ENCODE measurements at places on chromosomes 4 and X.
A peak's percentile ranks its signal among the peaks of the same experiment; 100 is the strongest.

- DNase-seq, result no peak
These were observed 12.3 kb downstream of the TLR3 start for GRCh38 chr4:186081202-186081807.

DNA sequence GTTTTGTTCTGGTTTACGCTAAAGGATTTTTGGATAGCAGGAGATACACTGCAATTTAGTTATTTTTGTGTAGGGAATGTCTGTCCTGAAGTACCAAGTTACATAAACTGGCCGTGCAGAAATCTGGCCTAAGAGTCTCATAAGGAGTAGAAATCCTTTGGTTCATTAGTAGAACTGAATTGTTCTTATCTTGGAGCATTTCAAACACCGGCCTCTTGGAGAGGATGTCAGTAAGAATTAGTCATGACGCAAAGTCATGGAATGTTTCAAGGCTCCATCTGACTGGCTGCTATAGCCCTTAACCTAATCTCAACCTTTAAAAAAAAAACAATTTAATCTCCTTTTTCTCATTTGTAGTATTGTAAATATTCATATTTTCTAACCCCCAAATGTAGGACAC lies 15.2 kb downstream of the PDLIM3 start:
- DNase-seq, result no peak

GRCh38 chrX:78946178-78946931 lies 1.2 kb downstream of the P2RY10 start:
- no peak for DNase-seq

GRCh38 chr4:78022517-78022916 lies 34.6 kb upstream of the FRAS1 start:
- DNase-seq, result no peak

DNA sequence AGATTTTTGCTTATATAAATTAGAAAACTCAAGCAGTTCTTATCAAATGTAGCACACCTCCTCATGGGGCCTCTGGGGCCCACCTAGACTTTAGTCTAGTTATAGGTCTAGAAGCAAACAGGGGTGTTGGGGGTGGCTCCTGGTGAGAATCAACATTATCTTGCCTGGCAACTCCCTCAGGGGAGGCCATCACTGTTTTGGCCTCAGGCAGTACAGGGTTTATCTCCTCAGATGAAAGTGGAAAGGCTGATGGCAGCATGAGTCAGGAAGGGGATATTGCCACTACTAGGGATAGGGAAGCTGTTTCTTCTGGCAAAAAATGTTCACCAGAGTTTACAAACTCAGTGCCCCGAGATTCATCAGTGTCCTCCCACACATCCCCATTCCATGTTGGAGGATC lies 232.4 kb upstream of the BMP3 start:
- DNase-seq, result no peak

DNA sequence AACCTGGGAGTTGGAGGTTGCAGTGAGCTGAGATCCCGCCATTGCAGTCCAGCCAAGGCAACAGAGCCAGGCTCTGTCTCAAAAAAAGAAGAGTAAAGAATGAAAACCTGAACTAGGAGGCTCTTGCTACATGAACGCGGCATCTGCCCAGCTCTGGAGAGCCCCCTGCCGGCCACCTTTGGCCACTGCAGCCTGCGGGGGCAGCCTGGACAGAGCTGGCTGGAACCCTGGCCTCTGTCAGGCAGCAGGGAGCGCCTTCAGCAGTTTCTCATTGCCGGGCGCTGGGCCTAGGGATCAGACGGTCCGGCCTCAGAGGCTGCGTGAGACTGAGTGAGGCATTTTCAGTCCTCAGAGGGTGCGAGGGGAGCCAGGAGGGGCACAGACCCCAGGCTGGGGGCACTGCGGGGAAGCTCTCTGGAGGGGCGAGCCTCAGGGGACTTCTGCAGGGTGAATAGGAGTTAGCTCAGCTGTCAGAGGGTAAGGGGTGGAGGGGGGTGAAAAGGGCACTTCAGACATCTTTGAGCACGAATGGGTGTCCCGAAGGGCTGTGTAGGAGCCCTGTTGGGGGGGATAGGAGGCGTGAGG lies 17.5 kb downstream of the DOK7 start:
- DNase-seq, result peak; percentile 58

- no peak for DNase-seq
These were observed 542.0 kb upstream of the TENM3 start for GRCh38 chr4:181701214-181701613.

- DNase-seq, result no peak
These were observed 593.4 kb downstream of the GABRG1 start for GRCh38 chr4:45530498-45530897.

GRCh38 chr4:143616771-143617170 lies 83.7 kb downstream of the FREM3 start:
- no peak for DNase-seq

- DNase-seq, result no peak
These were observed 115.2 kb downstream of the GLRA3 start for GRCh38 chr4:174713821-174714220.

DNA sequence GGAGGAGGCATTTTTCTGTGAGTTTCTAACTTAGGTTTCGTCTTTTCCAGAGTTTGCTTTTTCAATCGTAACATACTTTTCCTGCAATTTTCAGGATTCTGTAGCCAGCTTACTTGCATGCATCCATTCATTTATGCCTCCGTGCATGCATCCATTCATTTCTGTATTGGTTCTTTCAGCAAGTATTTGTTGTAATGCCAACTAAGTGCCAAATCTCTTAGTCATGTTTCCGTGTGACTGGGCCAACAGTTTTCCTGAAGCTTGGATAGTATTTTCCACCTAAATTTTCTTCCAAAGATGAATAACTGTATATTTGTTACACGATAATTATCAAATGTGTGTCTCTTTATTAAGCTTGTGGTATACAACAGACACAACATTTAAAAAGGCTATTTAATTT lies 41.5 kb downstream of the CBLL2 start:
- no peak for DNase-seq

DNA sequence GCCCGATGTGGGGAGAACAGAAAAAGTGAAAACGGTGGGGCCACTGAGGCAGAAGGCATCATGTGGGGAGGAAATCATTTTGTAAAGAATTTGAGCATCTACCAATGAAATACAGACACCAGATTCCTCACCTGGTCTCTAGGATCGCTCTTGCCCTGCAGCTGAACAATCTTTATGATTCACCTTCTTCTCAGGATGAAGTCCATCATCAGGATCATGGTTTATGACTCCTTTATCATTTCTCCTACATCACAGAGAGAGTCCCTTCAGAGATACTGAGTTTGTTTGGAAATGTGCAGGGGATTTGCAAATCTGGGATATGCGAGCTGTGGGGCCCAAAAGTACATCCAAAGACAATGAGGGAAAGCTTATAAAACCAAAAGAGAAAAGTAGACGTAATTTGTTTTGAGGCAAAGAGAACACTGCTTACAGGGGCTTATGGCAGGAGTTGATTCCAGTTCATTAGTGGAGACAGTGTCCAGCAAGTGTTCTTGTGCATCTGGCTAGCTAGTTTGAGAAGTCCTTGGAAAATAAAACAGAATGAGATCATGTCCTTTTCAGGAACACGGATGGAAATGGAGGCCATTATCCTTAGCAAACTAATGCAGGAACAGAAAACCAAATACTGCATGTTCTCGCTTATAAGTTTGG lies 15.3 kb upstream of the ANXA5 start:
- no peak for DNase-seq

DNA sequence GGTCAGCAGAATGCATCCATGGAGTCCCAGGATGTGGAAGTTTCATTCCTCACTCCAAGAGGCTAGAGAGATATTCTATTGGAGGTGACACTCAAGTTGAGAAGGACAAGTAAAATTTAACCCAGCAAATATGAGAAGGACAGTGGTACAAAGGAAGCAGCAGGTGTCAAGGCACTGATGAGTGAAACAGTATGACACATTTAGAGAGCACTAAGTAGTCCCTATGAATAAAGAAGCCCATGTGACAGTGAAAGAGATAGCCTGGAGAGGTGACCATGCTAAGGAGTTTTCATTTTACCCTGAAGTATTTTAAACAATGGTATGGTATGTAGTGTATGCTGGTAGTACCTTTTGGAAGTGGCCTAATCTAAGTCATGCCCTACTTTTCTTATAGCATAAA lies 9.2 kb downstream of the BMX start:
- no peak for DNase-seq

GRCh38 chr4:22688236-22688635 lies 4.5 kb upstream of the GBA3 start:
- DNase-seq, result no peak

DNA sequence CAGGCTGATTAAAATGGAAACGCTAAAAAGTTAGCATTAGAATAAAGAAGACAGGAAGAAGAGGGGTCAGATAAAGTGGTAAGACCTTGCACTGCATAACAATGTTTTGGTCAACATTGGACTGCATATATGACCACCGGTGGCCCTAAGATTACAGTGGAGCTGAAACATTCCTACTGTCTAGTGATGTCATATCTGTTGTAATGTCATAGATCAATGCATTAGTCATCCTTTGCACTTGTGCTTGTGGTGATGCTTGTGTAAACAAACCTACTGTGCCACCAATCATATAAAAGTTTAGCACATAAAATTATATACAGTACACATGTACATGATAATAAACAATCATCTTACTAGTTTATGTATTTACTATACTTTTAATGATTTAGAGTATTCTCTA lies 73.0 kb downstream of the TMEM165 start:
- DNase-seq, result peak; percentile 20

DNA sequence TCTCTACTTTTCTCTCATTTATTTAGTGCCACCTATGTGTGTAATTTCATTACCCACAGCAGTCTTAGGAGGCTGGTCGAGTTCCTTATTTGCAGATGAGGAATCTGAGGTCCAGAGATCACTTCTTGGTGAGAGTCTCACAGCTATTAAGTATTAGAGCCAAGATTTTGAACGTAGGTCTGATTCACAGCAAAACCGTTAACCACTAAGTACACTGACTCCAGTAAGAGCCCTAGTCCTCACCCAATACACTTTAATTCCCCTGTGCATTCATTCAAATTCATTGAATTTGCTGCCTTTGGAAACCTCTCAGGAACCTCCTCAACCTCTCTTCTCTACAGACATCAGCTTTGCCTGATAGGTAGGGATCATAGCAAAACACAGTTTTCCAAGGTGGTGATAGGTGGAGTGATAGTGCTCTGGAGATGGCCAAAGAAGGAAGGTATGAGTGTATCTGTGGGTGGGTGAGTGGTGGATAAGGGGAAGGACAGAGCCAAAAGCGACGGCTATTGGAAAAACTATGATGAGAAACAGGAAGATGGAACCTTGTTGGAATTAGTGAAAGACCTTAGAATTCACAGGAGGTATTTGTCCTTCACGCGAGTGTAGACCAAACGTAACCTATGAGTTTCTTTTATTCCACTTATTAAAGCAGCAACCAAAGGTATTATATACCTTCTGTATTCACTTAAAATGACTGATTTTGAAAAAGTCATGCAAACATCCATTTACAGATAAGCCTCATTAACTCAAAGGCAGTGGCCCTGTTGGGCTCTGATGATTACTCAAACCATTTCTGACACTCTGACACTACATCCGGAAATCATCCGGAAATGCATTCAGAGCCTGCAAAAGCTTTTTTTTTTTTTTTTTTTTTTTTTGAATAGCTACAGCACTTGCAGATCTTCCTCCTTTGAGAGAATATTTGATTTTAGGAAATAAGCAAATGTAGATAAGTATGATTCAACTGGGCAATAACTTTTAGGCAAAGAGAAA lies 6.3 kb downstream of the FMR1 start:
- DNase-seq, result no peak

DNA sequence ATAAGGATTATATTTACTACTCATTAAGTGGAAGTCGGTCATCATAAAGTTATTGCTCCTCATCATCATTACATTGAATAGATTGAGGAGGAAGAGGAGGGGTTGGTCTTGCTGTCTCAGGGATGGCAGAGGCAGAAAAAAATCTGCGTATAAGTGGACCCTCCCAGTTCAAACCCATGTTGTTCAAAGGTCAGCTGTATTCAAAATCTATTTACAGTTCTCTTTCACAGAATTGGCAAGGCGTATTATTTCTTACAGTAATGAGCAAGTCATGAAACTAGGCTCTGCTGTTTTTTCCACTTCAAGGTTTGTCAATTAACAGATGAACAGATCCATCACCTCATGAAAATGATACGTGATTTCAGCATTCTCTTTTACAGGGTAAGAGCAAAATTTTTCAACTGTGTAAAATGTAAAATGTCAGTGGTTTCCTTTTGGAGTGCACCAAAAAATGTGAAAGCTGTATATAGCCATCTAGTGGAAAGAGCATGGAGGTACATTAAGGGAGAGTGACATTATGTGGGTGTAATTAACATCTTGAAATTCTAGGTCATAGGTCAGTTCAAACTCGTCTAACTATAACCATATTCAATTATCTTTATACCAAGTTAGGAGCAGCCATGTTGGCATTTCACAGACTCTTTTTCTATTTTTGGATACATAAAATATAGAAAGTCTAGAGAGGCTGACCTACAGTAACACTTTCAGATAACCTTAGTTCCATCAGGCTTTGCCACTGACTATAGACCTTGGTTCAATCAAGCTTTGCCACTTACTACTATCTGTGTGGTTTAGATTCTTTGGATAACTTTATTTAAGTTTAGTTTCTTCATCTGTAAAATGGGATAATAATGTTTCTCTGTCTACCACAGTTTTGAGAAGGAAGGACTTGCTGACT lies 30.1 kb downstream of the NEIL3 start:
- peak; percentile 48 for DNase-seq

Data from fibroblast of gingiva (primary cell).